Right renal pelvis (tissue), 4 donors: ENCODE measurements at places on chromosomes 13 and 19.
A peak's percentile ranks its signal among the peaks of the same experiment; 100 is the strongest.

- no peak for DNase-seq
Observed at GRCh38 chr13:46329624-46330023, 57.4 kb downstream of the RUBCNL start.

GRCh38 chr19:28501976-28502375, 711.0 kb downstream of the UQCRFS1 start:
- no peak for DNase-seq

DNA sequence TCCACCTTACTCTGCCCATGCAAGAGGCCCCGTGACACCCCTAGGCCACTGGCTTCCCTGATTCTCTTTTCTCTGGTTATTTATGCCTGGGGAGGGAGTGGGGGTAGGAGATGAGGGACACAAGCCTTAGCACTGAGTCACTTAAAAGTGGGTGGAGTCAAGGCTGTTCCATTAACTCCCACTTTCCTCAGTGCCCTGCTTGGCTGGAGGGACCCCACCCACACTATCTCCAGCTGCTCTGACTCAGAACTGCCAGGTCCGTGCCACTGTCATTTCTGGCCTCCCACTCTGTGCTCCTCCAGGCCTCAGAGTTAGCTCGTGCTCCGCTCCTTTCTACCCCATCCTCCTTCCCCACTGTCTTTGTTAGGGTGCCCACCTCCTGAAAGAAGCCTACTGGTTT, 113.4 kb upstream of the UQCRFS1 start:
- no peak for DNase-seq

GRCh38 chr19:45009625-45010255, 8.5 kb downstream of the RELB start:
- no peak for DNase-seq

DNA sequence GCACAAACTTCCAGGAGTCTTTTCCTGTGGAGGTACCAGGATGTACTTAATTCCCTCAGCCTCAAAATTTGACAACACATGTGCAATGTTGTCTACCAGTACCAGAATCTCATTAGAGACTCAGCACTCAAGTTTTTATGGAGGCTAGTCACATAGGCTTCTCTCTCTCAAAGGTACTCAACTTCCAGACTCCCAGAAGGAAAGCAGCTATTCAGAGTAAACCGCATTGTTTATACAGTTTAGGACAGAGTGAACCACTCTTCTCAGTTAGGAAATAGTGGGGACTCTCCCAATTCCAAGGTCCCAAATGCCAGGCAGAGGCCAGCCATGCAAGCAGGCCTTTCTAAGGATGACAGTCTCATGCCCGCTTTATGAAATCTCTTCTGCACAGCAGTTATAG, 8.5 kb upstream of the C1QTNF9B start:
- DNase-seq, result no peak

GRCh38 chr19:46863818-46864629, 3.2 kb downstream of the ARHGAP35 start:
- no peak for DNase-seq

GRCh38 chr19:38336638-38337359, 1.2 kb downstream of the CATSPERG start:
- DNase-seq, result peak; percentile 84

DNA sequence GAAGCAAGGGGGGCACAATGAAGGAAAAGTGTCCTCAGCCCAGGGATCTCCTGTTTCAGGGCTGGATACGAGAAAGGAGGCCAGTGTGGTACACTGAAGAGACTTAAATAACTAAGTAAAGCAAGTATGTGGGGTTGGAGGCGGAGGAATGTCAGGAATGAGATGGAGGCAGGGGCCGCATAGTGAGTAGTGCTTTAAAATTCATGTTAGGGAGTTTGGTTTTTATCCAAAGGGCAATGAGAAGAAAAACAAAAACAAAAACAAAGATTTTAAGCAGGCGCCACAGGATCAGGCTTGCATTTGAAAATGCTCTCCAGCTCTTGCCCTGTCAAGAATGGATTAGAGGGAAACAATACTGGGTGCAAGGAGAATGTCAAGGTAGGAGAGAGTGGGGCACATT, 273.4 kb downstream of the DCLK1 start:
- DNase-seq, result no peak

- no peak for DNase-seq
Observed at GRCh38 chr19:12726988-12727316, 3.2 kb upstream of the TNPO2 start.

- no peak for DNase-seq
Observed at GRCh38 chr19:40322951-40323615, 25.1 kb downstream of the C19orf47 start.

- DNase-seq, result no peak
Observed at GRCh38 chr19:54017261-54017660, 25.8 kb downstream of the CACNG6 start.

DNA sequence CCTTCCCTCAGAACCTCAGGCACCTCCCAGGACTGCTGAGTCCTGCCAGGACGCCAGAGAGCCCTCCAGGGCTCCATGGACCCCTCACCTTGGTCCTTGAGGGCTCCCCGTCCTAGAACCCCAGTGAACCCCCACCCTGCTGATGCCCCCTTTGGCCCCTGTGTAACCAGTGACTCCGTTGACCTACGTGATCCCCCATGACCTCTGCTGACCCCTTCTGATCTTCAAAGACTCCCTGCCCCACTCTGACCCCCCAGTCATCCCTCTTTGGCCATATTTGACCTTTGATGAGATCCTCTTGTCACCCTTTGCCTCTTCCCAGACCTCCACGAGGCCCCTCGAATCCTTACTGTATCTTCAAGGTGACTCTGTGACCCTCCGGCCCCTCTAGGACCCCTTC, 91.3 kb downstream of the MAP4K1 start:
- DNase-seq, result no peak

- no peak for DNase-seq
Observed at GRCh38 chr13:53201454-53202225, 173.0 kb downstream of the OLFM4 start.

DNA sequence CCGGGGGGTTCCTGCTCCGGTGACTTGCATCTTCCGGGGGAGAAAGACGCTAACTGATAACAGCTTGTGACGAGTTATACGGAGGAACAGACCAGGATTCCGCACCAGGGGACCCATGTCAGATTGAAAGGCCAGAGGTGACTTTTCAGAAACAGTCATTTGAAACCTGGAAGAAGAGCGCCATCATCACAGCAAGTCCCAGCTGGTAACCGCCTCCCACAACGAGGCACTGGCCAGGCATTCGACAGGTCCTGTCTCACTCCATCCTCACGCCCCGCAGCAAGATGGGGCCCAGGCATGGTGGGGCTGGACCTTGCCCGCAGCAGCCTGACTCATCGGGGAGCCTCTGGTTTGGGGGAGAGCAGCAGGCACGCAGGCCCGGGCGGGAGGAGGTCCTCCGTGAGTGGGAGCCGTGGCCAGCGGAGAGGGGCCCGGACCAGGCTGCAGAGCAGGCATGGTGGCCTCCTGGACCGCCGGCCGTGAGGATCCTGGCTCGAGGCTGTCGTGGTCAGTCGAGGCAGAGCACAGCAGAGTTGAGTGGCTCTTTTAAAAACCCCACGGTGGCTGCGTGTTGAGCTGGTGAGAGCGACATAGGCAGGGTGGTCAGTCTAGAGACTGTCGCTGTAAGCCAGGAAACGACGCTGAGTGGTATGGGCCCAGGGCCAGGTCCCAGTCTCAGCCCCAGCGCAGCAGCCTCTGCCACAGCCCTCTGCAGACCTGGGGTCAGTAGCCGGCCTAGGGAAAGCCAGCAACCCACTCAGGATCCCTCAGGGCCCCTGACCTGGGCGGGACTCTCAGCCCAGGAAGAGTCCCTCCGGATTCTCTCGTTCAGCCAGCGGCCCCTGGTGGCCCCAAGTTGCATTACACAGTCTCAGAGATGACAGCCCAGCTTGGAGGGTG, 94.9 kb upstream of the MCF2L start:
- DNase-seq, result no peak

- no peak for DNase-seq
Observed at GRCh38 chr13:64758521-64759244, 2471.5 kb downstream of the PCDH9 start.

DNA sequence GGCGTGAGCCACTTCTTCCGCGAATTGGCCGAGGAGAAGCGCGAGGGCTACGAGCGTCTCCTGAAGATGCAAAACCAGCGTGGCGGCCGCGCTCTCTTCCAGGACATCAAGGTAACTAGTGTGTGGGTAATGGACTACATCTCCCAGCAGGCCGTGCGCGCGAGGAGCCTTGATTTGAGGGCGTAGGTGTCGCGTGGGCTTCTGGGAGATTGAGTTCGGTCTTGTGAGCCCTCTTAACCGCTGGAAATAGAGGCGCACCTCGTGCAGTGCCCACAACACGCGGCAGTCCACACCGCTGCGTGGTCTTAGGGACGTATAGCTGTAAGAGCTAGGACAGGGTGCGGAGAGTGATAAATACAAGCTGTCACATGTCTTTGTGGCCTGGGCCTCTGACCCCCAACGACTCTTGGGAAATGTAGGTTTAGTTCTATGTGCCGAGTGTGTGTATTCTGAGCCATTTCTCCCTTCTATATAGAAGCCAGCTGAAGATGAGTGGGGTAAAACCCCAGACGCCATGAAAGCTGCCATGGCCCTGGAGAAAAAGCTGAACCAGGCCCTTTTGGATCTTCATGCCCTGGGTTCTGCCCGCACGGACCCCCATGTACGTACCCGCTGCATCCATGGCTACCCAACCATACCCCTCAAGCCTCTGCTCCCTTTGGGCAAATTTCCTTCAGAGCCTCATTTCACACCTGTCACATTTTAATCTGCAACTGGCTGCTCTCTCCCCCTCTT, 864 bp downstream of the FTL start:
- peak; percentile 80 for DNase-seq

DNA sequence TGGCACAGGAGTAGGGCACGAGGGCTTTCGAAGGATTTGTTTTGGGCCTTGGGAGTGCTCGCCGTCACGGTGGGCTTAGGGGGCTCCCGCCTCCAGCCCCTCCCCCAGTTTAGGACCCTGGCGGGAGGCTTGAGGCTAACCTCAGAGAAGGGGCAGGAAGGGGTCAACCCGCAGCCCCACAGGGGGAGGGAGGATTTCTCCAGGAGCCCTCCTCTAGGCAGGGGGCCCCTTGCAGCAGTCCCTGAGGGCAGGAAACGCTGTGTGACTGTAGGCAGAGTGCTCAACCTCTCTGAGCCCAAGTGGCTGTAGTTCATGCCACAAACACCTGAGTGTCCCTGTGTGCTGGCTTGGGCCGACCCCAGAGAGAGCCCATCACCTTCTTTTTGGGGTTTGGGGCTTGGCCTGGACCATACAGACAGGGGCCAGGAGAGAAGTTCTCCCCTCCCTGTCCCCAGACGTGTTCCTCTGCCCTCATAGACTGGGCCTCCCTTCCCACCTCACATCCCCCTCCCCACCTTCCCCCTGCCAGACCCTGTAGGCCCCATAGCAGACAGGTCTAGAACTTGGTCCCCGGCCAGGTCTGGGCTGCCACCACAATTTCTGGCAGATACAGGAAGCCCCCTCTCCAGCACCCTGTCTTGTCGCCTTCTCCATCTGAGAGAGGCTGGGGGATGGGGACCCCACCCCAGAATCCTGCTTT, 8.1 kb downstream of the ISYNA1 start:
- no peak for DNase-seq

DNA sequence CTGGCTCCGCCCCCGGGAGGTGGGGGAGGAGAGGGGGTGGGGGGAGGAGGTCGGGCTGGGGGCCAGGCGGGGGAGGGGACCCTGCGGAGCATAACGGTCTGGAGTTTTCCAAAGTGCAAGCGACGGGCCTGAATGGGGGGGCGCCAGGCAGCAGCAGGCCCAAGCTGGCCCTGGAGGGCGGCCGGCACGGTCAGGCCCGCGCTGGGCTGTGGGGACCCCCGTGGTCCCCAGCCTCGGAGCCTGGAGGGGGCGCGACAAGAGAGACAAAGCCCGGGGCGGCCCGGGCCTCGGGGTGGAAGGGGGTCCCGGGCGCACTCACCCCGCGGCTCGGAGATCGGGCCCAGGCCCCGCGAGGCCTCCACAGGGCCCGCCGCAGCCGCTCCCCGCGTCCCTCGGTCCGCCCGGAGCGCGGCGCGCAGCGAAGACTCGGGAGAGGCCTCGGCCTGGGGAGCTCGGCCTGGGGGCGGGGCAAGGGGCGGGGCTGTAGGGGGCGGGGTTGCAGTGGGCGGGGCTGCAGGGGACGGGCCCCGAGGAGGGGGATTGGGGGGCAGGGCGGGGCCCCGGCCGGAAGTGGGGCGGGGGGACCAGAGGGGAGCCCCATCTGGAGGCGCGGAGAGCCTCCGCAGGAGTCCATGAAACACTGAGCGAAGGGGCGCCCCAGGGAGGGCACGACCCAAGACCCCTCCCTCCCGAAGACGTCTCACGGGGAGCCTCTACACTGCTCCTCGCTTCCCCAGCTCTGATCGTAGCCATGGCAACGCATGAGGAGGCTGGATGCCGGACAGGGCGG, 47.6 kb downstream of the PTPRS start:
- peak; percentile 57 for DNase-seq

- no peak for DNase-seq
Observed at GRCh38 chr13:30920162-30920909, 12.1 kb upstream of the TEX26 start.

DNA sequence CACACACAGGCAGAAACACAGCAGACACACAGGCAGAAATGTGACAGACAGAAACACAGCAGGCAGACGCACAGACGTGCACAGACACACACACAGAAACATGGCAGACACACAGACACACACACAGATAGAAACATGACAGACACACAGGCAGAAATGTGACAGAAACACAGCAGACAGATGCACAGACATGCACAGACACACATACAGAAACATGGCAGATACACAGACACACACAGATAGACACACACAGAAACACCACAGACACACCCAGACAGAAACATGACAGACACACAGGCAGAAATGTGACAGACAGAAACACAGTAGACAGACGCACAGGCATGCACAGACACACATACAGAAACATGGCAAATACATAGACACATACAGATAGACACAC, 1.3 kb downstream of the TBXA2R start:
- no peak for DNase-seq

- DNase-seq, result no peak
Observed at GRCh38 chr19:46118136-46118535, 6.4 kb downstream of the IGFL3 start.

GRCh38 chr13:30114571-30115256, 192.6 kb downstream of the KATNAL1 start:
- DNase-seq, result peak; percentile 74

DNA sequence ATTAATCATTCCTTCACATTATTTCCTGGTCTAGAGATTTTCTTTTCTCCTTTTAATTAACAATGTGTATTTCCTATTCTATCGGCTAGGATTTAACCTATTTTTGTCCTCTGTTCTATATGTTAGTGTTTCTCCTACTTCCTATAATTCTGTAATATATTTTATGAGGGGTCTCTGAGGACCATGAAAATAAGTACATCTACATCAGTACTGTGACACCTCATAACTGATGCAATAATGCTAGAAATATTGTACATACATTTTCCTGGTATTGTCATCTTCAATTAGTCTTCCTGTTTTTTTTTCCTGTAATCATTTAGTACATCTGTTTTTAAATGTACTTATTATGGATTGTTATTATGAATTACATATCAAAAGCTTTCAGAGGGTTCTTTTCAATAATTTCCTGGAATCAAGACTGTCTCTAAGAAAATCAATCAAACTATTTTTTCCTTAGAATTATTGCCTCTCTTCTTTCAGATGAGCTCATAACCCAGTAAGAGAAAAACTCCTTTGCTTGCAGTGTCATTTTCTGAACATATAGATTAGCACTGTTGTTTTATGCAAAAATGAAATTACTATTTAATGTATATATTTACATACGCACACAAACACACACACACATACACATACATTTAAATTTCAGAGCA, 1004.3 kb downstream of the SLITRK5 start:
- no peak for DNase-seq
